ENCODE measurements at places on chromosomes 1 and 21.

DNA sequence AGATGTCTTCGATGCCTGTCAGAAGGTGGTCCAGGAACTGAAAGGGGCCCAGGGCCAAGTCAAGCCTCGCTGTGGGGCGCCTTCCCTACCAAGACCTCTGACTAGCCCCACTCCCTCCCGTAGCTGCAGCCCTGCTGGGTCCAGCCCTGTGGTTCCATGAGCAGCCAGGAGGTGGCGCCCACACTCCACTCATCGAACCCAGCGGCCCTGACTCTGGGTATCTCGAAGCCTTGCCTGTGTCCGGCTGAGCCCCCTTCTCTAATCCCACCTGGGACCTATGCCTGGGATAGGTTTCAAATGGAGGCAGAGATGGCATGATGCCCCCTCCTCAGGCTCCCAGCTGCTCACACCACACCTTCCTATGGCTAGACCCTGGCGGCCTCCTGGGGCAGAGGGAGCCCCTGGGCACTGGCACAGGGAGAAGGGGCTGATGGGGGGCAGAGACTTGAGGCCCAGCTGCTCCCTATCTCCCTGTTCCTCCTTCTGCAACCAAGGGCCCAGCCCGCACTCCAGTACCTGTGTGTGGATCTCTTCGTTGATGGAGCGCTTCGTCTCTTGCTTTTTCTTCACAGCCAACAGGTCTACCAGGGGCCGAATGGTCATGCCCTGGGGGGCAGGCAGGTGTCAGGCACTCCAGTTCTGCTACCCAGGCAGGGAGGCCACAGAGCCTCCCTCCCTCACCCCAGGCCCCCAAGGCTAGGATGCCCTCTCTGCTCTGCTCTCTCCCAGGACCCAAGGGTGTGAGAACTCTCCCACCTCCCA, 52.0 kb downstream of the SLC9A1 start:
- DNase-seq, result peak; percentile 47

GRCh38 chr21:36550761-36551160, 70.8 kb upstream of the CLDN14 start:
- peak; percentile 8 for DNase-seq

GRCh38 chr1:211529453-211529852, 37.5 kb upstream of the RD3 start:
- DNase-seq, result no peak

GRCh38 chr1:23098463-23099170, 70.0 kb downstream of the LUZP1 start:
- DNase-seq, result peak; percentile 53

GRCh38 chr1:235923466-235924021, 56.8 kb upstream of the LYST start:
- DNase-seq, result peak; percentile 69

GRCh38 chr21:40754466-40754865, 92.5 kb downstream of the DSCAM start:
- DNase-seq, result no peak

DNA sequence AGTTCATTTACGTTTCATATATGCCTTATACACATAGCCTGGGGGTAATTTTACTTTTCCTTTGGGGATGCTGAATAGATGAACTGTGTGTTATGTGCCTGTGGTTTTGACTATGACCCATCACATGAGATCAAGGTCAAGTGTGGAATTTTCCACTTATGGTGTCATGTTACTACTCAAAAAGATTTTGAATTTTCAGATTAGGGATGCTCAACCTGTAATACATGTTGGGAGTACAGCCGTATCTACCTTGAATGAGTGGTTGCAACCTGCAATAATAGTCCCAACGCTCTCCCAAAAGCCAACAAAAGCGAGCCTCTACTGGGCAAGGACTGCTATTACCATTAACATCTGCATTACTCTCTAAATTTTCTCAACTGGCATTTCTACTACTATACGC, 68.5 kb upstream of the SDC3 start:
- peak; percentile 48 for DNase-seq

DNA sequence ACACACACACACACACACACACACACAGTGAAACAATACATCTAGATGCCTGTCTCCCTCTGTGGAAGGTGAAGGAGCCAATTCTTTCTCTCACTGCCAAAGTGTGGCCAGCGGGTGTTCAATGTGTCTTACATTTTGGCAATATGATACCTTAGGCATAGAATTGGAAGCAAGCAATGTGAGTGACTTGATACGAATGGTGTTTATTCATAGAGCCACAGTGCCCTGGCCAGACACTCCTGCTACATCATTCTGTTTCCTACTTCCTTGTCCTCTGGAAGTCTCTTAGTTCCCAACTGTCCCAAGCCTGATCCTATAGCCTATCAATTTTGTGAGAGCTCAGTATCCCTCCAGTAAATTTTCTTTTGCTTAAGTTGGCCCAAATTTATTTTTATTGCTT, 170.0 kb upstream of the L1TD1 start:
- no peak for DNase-seq

DNA sequence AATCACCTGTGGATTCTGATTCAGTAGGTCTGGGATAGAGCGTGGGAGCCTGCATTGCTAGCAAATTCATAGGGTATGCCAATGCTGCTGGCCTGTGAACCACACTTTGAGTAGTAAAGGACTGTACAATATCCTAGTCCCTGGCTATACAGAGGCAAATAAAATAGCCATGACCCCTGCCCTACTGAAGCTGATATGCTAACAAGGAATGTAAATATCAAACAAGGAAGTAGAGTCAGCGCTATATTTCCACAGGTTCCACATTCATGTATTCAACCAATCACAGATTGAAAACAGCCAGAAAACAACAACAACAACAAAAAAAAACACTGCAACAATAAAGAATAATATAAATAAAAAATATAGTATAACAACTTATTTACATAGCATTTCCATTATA, 77.8 kb downstream of the TM2D1 start:
- no peak for DNase-seq

- DNase-seq, result no peak
Measured at GRCh38 chr1:176178316-176178715, 28.8 kb downstream of the COP1 start.

DNA sequence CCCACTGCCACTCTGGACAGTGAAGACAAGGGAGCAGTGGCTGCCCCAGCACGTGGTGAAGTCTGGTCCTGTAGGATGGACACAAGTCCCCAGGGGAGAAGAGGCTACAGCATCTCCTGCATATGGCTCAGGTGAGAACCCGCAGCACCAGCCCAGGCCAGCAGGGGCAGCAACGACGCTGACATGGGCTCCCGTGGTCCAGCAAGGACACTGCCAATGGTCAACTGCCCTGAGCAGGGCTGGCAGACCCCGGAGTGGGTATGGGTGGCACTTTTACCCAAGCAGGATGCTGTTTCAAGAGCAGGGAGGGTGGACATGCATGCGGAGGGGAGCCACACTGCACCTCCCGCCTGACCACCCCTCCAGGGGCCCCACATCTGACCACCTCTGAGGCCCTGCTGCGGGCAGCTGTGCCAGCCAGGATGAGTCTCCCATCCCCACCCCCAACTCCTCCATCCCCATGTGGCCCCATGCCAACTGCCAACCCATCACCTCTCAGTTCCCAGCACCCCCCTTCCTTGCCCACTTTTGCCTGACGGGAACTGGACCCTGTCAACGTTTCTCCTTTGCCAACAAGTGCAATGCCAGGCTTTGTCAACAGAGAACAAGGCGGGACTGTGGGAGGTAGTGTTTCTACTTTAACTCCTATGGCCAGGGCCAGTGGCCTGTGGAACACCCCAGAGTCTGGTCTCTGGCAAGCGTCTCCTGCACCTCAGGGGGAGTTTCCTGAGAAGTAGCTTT, 8.6 kb downstream of the MORN1 start:
- DNase-seq, result no peak

GRCh38 chr1:10663678-10664035, 132.8 kb downstream of the CASZ1 start:
- peak; percentile 55 for DNase-seq

DNA sequence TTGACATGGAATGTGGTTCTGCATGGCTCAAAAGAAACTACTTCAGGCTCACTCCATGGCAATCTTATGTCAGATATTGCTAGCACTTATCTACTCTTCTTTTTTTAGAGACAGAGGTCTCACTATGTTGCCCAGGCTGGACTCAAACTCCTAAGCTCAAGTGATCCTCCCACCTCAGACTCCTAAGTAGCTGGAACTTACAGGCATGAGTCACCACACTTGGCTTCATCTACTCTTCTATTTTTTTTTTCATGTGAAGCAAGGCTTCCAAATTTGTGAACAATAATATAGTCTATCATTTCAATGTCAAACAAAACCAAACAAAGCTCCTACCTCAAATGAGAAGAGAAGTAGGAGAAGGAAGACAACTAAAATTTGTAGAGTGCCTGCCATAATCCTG, 7.5 kb upstream of the PSEN2 start:
- DNase-seq, result peak; percentile 50

DNA sequence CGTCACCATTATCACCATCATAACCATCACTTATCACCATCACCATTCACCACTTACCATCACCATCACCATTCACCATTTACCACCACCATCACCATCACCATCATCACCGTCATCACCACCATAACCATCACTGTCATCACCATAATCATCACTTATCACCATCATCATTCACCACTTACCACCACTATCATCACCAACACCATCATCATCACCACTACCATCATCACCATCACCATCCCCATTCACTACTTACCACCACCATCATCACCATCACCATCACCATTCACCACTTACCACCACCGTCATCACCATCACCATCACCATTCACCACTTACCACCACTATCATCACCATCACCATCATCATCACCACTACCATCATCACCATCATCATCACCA, 151.8 kb downstream of the CAMTA1 start:
- DNase-seq, result no peak

DNA sequence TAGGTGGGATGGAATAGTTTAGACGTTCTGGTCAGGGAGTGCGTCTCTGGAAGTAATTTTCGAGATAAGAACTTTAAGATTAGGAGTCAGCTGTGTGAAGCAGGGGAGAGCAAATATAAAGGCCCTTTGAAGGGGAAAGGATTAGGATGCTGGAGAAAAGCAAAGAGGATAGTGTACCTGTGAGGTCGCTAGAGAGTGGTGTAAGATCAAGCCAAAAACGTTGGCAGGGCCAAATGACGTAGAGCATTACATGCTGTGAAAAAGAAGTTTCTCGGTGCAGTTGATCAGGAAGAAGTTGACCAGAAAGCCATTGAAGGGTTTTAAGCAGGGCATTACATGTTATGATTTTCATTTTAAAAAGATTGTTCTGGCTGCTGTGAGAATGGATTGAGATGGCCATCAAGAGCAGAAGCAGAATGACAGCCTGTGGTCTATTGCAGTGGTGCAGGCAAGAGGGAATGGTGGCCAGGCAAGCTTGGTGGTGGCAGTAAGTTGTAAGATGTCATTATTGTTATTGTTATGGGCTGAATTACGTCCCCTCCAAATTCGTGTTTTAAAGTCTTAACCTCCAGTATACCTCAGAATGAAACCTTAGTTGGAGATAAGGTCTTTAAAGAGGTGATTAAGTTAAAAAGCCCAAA, 113.6 kb upstream of the KIF26B start:
- DNase-seq, result no peak

- DNase-seq, result no peak
Measured at GRCh38 chr1:111793923-111794322, 38.2 kb downstream of the DDX20 start.

DNA sequence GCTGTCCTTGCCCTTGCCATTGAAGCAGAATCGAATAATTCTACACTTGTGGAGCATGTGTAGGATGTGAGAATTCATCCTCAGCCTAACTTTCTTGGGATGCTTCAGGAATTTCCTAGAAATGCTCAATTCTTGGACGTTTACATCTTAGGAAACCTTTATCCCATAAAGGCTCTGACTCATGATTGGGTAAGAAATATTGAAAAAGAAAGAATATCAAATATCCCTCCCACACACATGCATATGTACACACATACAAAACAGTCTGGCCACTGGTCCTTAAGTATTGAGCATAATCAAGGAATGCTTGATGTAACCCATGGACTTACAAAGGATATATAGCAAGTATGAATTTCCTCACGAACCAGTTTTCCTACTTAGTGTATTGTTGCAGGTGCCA, 83.9 kb upstream of the IPO9 start:
- DNase-seq, result peak; percentile 67

- peak; percentile 50 for DNase-seq
Measured at GRCh38 chr1:162389021-162389818, 7.7 kb downstream of the C1orf226 start.

GRCh38 chr1:150321826-150322166, 463 bp downstream of the PRPF3 start:
- no peak for DNase-seq

- peak; percentile 48 for DNase-seq
Measured at GRCh38 chr1:89633248-89633799, 404 bp downstream of the LRRC8C start.

- DNase-seq, result no peak
Measured at GRCh38 chr1:40956407-40956806, 23.1 kb upstream of the CTPS1 start.

- DNase-seq, result peak; percentile 77
Measured at GRCh38 chr1:29793101-29793546, 556.8 kb downstream of the PTPRU start.

- DNase-seq, result no peak
Measured at GRCh38 chr1:155174324-155175280, 953 bp downstream of the TRIM46 start.

- no peak for DNase-seq
Measured at GRCh38 chr1:231990388-231990787, 363.8 kb downstream of the DISC1 start.

- no peak for DNase-seq
Measured at GRCh38 chr1:53708687-53709086, 30.3 kb downstream of the GLIS1 start.

- no peak for DNase-seq
Measured at GRCh38 chr1:116948046-116948445, 38.3 kb downstream of the PTGFRN start.

GRCh38 chr1:232059726-232060374, 433.3 kb downstream of the DISC1 start:
- DNase-seq, result no peak

GRCh38 chr1:165717918-165718515, 19.7 kb upstream of the ALDH9A1 start:
- DNase-seq, result peak; percentile 81

GRCh38 chr1:63264161-63264560, 58.2 kb upstream of the FOXD3 start:
- DNase-seq, result no peak

DNA sequence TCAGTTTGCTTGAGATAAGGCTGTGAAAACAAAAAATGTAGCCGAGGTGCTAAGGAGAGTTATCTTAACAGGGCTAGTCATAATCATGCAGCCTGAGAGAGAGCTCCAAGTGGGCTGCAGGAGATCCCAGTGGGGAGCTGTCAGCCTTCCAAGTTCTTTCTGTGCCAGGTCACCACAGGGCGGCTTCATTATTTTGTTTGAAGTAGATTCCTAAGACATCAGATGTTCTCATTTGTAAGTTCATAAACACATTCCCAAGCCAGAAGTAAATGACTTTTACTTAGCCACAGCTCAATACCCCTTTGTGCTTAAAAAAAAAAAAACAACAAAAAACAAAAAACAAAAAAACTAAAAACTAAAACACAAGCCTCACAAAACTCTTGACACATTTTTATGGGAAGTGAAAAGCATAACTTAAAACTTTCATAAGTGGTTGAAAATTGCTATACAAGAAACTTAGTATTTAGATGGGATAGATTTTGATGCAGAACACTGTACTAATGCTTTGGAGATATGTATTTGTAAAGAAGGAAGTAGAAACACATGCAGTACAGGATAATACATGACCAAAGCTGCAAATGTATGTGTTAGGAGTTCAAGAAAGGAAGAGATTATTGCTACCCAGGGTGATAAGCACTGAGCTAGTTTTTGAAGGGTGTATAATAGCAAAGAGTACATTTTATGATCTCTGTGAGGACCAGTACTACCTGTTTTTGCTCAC, 8.6 kb downstream of the CDC14A start:
- peak; percentile 34 for DNase-seq
